ENCODE measurements at places on chromosomes 1 and 21.

DNA sequence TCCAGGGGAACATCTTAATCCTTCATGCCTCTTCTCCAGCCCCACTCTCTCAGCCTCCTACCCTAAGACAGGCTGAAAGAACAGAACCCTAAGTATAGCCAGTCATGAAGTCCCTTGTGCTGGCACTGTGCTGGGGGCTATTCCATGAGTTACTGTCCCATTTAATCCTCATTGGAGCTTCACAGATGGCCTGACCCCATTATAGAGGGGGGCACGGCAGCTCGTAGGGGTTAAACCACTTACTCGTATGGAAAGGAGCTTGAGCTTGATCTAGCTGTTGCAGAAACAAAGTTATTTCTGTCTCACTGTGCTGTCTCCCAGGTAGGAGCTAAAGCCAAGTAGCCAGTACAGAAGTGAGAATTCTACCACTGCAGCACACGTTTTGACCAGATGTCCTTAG lies 203.2 kb upstream of the COA6 start:
- no peak for DNase-seq

GRCh38 chr1:229025576-229025975 lies 245.3 kb upstream of the RAB4A start:
- no peak for DNase-seq

GRCh38 chr1:54024358-54024757 lies 6.4 kb upstream of the LDLRAD1 start:
- DNase-seq: no peak

DNA sequence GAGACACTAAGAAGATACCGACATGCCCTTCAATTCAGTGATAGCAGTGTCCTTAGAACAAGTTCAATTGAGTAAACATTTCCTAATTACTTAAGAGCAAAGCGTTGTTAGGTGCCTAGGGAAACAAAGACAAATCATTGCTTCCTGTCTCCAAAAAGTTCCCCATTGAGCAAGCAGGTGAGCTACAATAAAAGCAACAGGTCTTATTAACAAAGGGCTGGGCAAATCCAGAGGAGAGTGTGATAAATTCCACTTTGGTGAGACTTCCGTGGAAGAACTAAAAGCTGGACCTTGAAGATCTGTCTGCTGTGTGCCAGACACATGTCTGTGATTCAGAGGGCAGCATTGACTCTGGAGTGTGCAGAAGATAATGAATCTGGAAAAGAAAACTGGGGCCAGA lies 1.9 kb upstream of the TUT4 start:
- DNase-seq: no peak

DNA sequence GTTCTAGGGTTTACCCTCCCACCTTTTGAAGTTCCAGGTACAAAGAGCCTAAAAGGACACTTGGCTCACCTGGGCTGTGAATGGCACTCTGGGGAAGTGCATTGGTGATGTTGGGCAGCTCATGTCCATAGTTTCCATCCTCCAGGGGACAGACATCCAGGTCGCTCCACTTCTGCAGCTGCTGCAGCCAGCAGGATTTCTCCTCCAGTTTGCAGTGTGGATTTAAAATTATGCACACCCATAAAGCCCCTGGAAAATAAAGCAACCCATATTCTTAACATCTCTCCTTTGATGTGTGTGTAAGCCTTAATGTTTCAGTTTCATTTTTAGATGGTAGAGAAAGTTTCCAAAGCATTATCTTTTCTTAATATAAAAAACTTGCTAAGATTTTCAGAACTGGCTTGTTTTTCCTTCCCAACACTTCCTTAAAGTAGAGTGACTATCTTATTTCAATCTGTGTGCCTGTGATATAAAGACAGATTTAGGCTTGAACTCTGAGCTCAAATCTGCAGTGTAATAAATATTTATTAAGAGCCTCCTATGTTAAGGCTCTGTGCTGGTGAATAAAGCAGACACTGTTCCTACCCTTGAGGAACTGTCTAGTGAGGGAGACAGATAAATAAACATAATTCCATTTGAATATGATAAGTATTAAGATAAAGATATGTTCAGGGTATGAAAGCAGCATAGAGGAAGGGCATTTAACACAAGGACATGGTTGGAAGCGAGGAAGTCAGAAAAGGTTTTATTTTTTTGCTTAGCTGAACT lies 39.1 kb downstream of the UROD start:
- DNase-seq: no peak

GRCh38 chr21:33734291-33734690 lies 92.0 kb downstream of the ITSN1 start:
- no peak for DNase-seq

GRCh38 chr21:22106720-22107410 lies 1108.7 kb downstream of the NCAM2 start:
- DNase-seq: no peak

DNA sequence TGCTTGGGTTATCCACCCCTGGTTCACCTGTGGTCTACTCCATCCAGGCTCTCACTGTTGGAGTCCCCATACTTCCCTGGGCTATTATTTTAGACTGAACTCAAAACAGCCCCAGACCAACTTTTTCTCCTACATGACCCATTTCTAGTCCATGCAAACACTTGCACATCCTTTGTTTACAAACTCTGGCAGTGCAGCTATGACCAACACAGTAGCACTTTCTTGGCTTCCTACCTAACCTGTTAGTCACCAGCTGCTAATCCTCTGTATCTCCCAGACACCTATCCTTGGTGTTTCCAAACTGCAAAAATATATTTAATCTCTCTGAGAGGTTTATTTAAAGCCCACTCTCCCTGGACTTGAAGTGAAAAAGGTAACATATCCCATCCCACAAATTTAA lies 90.8 kb downstream of the DDAH1 start:
- no peak for DNase-seq

DNA sequence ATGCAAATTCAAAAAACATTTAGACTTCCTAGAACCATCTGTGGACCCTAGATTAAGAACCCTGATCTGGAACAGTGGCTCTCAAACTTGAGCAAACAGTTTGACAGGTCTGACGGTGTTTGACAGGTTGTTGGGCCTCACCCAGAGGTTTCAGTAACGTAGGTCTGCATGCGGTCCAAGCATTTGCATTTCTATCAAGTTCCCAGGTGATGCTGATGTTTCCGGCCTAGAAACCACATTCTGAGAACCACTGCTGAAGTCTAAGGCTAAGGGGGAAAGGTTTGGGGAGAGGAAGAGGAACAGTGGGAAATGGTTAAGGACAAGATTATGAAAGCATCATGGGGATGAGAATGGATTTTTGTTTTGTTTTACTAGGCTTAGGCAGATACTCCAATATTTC lies 48.6 kb downstream of the MDM4 start:
- no peak for DNase-seq

DNA sequence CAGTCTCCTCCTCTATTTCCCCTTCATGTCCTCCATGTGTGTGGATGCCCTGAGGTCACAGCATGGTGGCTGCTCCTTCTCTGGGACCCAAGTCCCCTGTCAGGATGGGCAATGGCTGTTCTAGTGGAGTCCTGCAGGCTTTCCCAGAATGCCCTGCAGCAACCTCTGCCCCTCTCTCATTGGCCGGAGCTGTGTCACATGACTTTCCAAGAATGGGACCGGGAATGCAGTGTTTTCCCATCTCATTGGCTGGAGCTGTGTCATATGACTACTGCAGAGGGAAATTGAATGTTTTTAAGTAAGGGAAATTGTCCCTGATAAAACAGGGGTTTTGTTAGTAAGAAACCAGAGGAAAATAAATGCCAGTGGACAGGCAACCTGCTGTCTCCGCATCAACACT lies 365.9 kb downstream of the PTPRU start:
- no peak for DNase-seq

DNA sequence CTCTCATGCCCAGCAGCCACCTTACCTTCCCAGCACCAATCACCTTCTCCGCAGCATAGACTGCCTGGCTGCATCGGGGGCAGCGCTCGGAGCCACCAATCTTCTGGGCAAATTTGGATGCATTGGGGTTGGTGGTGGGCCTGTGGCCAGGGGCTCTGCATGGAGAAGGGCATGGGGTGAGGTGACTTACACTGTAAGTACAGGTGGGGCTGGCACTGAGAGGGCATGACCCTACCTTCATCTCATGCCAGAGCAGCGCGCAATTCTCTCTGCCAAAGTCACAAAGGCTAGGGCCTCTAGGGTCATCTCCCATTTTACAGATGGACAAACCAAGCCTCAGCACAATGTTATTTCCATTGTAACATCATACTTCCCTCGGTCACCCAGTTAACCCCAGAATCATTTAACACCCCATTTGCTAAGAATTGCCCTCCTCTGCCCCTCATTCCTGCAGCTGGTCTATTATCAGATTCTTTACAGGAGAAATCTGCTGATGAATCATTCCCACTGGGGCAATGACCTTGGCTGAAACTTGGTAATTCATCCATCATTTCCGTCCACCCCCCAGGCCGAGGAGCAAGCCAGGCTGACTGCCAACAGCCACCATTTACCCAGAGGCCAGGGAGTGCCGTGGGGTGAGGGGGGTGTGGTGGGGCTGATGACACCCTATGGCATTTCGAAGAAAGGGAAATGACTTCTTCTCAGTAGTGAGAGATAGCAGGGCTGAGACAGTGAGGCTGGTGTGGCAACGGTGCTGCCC lies 17.9 kb downstream of the CSRP1 start:
- no peak for DNase-seq

GRCh38 chr21:25555492-25555891 lies 51.8 kb downstream of the MRPL39 start:
- no peak for DNase-seq

DNA sequence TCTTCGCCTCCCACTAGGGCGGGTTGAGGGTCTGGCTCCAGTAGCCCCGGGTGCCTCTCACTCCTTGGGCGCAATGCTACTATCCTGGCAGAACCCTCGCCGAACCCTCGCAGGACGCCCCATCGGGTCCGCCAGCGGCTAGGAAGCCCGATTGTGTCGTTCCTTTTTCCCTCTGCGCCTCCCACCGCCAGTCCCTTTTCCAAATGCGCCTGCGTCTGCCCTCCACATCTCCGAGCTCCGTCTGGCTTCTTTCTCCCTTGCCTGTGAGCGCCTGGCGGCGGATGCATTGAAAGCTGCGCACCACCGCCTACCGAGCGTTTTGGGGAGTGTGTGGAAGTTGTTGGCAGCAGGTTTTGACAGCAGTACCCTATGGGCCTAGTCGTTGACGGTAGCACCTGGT lies 1.0 kb upstream of the DIRAS3 start:
- DNase-seq: no peak

GRCh38 chr21:38467911-38468310 lies 30.4 kb downstream of the ERG start:
- DNase-seq: no peak

GRCh38 chr1:10836726-10837125 lies 40.3 kb upstream of the CASZ1 start:
- no peak for DNase-seq

- DNase-seq: no peak
These were observed 18.9 kb upstream of the ZNF683 start for GRCh38 chr1:26391450-26391849.

DNA sequence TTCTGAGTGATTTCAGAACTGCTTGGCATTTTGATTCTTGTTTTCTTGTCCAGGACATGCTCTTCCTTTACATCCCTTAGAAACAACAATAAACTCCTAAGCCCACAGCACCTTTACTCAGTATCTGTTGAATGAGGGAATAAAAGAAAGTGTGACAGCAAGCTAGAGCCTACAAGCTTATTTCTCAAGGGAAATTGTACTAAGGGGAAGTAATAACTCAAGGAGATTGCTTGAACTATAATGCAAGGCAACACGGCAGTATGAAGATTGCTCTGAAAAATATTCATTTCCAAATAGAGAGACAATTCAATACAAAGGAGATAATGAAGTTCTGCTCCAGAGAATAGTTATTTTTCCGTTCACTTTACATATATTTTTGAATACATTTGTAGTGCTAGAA lies 6.5 kb downstream of the OR6P1 start:
- no peak for DNase-seq
